Stimulated activated CD4-positive, alpha-beta T cell treated with anti-CD3 and anti-CD28 coated beads, TNF-alpha, amount 100 ng/mL, for 1 hour (primary cell): ENCODE measurements at places on chromosomes 6 and 20.

DNA sequence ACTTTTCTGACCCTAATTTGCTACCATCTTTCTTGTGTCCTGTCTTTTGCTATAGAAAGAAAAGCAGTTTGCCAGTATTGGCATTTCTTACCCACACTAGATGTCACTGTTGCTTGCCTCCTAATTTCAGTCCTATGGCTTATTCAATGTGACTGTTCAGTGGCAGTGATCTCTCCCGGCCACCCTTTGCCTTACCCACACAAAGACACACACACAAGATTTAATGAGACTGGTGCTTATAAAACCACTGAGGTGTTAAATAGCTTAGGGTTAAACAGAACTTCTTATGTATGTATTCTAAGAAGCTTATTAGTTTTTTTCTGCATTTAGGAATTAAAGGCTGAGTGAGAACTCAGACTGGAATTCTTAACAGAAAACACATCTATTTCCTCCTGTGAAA is 233.6 kb upstream of the ASCC3 start:
- no peak for DNase-seq

DNA sequence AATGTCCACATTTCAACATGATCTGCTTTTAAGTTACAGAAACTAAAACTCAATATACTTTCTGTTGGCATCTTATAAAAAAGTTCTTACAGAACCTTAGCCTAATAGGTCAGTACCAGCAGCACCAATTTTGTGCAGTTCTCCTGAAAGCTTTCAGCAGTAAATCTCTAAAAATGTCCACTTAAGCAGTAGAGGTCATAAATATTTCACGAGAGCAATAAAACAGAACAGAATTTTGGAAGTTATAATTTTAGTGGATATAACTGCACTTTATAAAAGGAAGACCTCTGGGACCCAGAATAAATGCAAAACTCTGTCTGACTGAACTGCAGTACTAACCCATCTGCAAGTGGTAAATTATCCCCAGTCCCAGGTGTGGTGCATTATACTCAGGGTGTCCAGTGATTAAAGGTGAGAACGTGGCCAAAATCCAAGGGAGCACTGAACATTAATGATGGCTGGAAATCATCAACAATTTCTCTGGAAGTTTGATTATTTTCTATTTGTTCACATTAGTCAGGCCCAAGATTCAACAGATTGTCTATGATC is 172.6 kb upstream of the RSPO3 start:
- DNase-seq: no peak

GRCh38 chr6:165983112-165984072 is 184.3 kb downstream of the TBXT start:
- no peak for DNase-seq

DNA sequence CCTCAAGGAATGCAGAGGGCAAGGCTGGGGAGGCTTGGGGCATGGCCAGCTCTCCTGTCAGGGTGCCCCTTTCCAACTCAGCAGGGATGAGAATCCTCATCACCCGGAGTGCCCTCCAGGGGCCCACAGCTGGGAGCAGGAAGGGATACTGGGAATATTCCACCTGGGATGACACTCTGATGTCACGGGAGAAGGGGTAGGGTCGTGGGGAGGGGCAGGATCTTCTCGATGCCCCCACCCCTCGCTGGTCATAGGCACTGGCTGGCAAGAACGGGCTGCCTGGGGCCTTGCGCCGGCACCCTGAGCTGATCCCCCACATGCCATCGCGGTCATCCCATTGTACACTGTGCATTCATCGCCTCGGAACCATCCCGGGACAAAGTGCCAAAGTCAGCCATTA is 10.6 kb upstream of the NXT1 start:
- DNase-seq: no peak

DNA sequence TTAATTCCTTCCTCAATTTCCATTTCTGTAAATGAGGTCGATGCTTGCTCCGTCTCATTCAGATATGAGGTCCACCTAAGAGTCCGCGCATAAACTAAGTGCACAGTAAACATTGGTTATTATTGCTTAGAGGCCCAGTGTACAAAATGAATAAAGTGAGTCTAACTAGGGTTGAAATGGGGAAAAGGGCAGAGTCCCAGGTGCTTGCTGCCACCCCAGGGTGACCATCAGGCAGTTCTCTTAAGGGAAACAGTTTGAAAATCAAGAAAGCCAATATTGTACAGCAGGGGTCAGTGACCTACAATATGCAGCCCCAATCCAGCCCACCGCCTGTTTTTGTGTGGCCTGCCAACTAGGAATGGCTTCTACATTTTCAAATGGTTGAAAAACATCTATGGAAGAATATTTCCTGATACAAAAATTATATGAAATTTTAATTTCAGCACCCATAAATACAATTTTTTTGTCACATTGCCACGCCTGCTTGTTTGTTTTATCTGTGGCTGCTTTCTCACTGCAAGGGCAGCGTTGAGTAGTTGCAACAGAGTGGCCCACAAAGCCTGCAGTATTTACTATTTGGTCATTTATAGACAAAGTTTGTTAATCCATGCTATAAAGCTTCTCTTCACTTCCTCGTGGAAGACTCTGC is 43.3 kb downstream of the SLC13A3 start:
- no peak for DNase-seq
